Astrocyte of the hippocampus (primary cell): ENCODE measurements at places on chromosomes 6 and 20.
A peak's percentile ranks its signal among the peaks of the same experiment; 100 is the strongest.

GRCh38 chr20:32113591-32114260, 4.2 kb downstream of the TM9SF4 start:
- DNase-seq: no peak

DNA sequence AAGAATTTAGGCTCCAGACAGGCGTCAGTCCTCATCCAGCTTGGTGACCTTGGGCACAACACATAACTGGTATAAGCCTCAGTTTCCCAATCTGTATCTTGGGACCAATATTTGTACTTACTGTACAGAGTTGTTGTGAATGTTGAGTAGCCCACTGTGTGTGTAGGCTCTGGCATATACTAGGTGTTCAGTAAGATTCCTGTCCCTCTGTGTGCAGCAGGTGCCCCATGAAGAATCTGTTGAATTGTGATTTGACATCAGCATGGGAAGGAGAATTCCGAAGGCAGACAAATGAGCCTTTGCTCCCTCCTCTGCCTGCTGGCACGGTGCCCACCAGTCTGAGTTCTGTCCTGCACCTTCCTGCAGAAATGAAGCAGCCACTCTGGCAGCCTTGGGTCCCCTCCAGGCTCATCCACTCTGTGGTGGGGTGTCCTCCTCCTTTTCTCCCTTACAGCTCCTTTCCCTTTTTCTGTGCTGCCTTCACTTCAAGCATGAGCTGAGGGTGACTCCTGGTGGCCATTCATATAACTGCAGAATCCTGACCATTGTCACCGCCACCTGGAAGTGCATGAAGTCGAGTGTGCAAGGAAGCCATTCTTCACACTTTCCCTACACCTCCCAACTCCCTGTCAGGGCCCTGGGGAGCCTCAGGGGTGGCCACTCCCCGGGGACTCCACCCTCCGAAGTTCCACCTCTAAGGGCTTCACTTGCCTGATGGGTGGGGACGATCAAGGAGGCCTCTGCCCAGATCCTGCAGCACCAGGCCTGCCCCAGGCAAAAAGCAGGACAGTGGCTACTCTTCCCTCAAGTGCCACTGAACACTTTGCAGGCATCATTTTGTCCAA, 48.2 kb downstream of the MRPL14 start:
- DNase-seq: peak; percentile 83

DNA sequence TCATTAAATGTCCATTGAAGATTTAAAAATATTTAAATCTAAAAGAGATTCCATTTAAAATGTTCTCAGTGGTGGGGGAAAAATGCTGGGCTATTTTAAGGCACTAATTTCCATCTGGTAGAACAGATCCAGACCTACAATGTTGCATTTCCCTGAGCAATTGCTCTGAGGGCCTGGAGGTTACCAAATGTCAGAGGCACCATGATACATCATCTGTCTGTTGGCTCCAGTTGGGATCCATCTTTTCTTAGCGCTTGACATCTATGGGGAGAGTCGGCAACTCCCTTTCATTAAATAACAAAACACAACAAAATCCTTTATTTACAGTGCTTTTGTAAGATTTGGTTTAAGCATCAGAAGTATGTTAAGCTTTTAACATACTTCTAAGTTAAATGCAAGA, 224.5 kb downstream of the FOXC1 start:
- DNase-seq: no peak

DNA sequence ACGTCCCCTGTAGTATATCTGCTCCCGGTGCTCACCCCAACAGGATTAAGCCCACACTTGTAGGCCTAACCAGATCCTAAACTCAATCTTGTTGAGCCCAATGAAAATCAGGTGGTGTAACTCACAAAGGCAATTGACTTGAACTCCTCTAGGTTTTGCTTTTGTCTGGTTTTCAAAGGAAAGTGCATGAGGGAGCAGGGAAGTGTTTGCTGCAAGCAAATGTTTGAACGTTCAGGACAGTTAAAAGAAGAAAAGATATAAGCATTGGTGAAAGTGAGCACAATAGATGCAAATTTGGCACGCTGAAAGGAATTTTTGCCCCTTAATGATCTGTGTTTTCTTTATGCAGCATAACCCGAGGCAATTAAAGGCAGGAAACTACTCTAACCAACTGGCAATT, 212.6 kb downstream of the PLCB1 start:
- DNase-seq: no peak

DNA sequence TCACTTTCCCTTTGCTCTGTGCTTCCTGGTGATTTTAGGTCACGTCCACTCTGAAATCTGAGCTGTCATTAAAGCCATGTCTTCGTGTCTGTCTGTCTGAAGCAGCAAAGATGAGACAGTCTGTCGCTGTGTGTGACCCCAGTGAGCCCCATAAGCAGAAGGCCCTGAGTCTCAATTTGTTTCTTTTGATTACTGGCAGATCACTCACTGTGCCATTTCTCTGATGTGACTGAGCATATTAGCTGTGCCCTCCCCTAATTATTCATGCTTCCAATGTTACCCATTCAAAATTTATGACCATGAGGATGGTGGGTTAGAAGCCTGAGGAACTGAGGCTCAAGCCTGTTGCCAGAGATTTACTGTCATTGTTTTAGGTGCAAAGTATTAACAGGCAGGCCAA, 117.6 kb downstream of the PLCB1 start:
- no peak for DNase-seq

DNA sequence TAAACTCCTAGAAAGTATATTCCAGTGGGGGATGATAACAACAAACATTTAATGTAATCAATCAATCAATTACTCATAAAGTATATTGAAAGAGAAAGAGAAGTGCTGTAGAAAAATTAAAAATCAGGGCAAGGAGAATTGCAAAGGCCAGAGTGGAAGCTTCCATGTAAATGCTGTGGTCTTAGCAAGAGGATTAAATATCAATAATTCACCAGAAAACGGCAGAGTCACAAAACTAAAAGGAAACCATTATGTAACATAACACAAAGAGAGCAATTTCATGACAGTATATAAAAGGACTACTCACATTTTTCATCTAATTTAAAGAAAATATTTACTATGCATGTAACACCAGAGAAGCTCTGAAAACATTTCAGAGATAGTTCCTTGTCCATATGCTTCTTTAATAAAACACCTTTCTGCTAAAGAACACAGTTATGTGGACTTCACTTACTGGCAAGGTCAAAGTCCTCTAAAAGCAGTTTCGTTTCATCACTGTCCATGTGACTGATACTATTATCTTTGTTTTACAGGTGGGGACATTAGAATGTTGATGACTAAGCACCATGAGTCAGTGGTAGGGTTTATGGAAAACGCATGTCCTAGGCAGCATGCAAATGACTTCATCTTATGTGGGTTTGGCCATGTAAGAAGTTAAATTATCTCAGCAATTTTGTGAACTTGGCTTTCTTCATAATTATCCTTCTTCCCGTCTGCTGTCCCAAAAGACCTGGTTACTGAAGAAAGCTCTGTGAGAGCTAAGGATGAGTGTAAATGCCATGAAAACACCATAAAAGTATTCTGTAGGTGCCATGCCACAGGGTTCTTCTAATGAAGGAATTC, 185.8 kb upstream of the TENT5A start:
- peak; percentile 80 for DNase-seq

- DNase-seq: no peak
These were observed 47.6 kb upstream of the NOTCH4 start for GRCh38 chr6:32271429-32271828.

- no peak for DNase-seq
These were observed 117.2 kb upstream of the THBS2 start for GRCh38 chr6:169370666-169371343.

DNA sequence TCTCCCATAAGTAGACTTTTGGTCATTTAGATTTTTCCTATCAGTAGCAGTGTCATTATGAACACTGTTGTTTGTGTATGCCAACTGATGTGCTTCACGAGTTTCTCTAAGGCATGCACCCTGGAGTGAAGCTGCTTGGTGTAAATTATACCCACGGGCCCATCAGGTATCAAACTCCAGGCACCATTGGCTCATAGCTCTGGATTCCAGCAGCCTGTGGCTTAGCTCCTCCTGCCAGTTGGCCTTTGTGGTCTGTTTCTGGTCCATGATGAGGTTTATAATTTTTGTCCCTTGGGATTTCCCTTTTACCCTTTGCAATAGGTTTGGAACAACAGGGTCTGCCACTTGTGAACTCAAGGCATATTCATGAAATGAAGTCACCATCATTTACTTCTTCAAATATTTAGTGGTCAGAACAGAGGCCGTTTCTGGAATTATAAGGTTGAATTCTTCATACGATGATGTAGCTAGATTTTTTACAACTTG, 350.5 kb downstream of the PRL start:
- DNase-seq: peak; percentile 97

DNA sequence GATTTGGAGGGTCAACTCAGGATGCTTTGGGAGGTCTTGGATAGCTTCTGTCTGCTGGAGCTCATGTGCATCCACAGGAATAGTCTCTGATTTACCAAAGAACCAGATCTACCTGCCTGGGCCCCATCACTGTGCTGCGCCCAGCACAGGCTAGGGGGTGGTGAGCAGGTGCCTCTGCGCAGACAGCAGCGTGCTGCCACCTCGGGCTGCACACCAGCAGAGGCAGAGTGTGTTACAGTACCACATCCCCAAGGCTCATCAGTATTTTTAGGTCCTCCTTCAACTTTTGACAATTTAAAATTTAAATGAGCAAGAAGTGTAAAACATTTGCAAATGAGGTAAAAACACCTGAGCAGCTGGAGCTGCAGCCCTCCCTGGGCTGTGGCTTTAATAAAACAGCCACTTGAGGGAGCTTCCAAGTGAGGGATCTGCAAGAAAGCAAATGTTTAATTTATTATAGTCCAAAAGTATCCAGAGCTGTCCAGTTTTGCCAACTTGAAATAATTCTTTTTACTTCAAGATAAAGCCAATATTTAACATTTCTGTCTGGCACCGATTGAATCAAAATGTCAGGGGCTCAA, 324.9 kb downstream of the ZFAND3 start:
- DNase-seq: no peak

DNA sequence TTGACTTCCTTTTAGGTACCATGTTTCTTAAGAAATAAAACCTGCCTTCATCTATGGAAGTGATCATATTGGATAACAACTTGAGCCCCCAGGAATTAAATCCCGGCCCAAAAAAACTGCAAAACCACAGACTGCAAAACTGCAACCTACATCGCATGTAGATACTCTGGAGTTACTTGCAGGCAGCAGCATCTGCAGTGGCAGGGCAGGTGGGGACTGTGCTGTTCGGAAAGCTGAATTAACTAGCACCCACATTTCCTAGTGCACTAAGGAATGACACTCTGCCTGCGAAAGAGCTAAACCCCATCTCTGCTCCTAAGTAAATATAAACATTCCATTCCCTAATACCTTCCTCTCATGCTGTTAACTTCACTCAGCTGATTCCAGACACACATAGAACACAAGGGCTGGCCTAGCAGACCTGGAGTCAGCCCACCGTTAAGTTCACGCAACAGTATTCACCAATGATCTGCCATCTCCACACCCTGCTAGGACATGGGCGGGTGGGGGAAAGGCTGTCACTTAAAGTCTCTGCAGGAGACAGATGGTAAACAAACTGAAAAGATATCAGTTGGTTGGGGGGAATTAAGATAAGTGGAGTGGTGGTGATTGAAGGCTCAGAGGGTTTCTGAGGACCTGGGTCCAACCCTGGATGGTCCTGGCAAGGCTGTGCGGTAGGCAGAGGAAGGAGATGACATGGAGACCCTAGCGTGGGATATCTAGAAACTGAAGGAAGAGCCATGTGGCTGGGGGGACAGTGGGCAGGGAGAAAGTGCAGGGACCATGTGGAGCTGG, 128.4 kb downstream of the SYCP2 start:
- DNase-seq: no peak

GRCh38 chr6:25370178-25371036, 91.2 kb downstream of the CARMIL1 start:
- no peak for DNase-seq
